ENCODE measurements at places on chromosomes 2 and 18.

- no peak for DNase-seq
Observed at GRCh38 chr2:119333360-119333759, 33.3 kb downstream of the C2orf76 start.

- DNase-seq, result no peak
Observed at GRCh38 chr2:137056704-137057103, 291.4 kb downstream of the THSD7B start.

- DNase-seq, result no peak
Observed at GRCh38 chr18:60543646-60544045, 171.1 kb upstream of the MC4R start.

DNA sequence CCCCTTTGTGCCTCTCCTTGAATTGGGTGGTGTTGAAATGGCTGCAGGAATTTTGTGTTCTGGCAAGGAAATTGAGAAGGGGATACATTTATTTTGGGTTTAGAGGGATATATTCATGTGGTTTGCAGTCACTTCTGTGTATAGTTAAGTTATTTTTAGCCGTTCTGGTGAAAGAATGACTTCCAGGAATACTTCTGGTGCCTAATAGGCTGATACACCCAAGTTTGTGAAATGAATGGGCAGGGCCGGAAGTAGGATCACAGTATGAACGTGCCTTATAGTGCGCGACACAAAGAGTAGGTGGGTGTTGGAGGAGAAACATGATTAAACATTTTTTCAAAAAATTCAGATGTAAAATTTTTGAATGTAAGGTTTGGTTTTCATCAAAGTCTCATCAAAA lies 168.6 kb upstream of the ATP5MC3 start:
- no peak for DNase-seq

GRCh38 chr2:19623488-19623887 lies 265.1 kb upstream of the OSR1 start:
- no peak for DNase-seq

GRCh38 chr2:65548576-65549256 lies 116.3 kb upstream of the SPRED2 start:
- DNase-seq, result no peak

DNA sequence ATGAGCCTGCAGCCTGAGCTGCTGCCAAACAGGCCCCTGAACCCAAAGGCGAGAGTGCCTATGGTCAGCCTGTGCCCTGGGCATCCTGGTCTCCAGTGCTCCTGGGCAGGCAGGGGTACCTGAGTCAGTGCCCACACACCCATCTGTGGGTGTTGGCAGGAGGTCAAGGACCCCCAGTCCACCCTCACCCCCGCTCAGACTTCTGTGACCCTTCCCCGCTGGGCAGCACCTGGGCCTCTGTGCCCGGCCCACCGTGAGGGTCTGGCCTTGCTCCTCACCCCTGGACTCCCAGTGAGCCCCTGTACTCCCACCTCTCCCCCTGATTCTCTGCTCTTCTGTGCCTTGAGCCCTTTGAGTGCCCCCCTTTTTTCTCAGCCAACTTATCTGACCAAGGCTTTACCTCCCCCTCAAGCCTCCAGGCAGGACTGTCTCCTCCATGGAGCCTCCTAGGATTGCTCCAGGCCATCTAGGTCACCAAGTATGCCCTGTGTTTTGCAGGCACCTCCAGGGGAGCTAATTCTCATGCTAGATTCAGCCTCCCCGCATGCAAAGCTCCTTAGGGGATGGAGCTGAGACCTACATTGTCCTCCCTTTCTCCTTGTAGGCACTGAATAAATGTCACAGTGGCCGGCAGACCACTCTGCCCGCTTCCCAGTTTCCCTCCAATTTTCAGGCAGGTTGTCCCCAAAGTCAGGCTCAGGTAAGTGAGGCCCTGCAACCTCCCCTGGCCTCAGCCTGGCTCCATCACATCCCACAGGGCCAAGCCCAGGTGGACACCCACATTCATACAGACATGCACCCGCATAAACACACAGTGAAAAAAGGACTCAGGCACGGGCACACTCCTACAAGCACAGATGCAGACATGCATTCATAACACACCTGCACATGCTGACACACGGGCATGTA lies 21.9 kb upstream of the PTMA start:
- DNase-seq, result no peak

GRCh38 chr18:47265197-47265596 lies 13.7 kb upstream of the SKOR2 start:
- no peak for DNase-seq

DNA sequence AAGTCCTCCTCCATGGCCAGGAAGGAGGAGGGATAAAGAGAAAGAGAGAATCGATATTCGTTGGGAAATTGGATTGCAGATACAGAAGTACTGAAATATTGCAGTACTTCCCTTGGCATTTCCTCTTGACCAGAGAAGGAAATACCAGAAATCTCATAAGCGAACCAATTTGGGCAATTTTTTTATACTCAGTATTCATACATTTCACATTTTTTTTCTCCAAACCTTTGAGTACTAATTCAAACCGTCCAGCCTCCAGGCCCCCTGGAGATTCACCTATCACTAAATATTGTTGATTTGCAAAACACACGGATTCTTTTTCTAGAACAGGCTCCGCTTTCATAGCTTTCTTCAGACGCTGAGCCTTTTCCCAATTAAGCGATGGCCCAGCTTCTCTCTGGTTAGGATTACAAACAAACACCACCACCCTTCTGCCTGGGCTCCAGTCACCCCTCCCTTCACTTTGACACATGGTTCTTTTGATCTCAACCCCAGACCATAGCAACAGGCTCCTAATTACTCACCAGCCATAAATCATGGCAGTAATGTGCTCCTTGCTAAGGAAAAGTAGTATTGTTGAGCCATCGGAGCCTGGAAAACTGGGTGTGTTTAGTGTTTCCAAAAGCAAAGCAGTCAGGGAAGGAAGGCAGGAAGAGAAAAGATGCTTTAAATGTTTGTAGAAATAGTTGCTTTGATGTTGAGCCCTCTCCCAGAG lies 138.4 kb upstream of the CCDC68 start:
- DNase-seq, result no peak

GRCh38 chr2:9232886-9233285 lies 26.3 kb downstream of the ASAP2 start:
- DNase-seq, result no peak

DNA sequence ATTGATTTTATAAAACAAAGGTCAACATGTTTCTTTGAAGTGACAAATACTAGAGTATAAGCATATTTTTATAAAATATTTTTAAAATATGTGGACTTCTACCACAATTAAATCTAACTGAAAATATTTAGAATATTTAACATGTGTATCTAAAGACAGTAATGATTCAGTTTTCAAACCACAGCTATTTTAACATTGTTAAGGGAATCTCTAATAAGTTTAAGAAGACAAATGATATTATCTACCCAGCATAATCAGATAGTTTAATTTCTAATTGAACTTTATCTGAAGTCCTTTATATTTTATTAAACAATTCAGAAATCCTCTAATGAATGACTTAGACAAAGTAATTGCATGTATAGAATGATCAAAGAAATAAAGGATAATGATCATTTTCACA lies 96.2 kb downstream of the VWC2L start:
- no peak for DNase-seq

- DNase-seq, result no peak
Observed at GRCh38 chr2:199282309-199282708, 175.4 kb downstream of the SATB2 start.

DNA sequence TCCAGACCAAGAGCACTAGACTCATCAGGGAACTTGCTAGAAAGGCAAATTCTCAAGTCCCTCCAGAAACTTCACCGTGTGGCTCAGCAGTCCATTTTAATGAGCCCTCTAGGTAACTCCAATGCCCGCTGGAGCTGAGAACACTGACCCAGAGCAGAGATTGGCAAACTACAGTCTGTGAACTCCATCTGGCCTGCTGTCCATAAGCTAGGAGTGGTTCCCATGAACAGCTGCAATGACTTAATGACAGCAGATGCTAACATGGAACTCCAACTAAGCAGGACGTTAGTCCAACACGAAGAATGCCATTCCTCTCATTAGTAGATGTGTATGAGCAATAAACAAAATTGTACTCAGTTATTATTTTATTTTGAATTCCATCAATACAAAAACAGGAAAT lies 371.9 kb downstream of the STK39 start:
- no peak for DNase-seq

DNA sequence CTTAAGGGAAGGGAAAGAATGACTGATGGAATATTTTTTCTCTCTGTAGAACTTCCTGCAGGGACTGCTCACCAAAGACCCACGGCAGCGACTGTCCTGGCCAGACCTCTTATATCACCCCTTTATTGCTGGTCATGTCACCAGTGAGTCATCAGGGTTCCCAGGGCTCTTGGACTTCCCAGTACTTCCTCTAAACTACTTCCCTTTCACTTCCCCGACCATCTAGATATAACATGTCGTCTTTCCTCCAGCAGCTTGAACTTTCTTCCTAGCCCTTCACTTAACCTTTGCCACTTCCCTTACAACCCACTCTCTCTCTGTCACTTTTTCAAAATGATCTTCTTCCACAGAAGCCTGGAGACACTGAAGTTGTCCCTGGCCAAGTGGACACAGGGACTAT lies 7.2 kb downstream of the STK36 start:
- DNase-seq, result no peak

DNA sequence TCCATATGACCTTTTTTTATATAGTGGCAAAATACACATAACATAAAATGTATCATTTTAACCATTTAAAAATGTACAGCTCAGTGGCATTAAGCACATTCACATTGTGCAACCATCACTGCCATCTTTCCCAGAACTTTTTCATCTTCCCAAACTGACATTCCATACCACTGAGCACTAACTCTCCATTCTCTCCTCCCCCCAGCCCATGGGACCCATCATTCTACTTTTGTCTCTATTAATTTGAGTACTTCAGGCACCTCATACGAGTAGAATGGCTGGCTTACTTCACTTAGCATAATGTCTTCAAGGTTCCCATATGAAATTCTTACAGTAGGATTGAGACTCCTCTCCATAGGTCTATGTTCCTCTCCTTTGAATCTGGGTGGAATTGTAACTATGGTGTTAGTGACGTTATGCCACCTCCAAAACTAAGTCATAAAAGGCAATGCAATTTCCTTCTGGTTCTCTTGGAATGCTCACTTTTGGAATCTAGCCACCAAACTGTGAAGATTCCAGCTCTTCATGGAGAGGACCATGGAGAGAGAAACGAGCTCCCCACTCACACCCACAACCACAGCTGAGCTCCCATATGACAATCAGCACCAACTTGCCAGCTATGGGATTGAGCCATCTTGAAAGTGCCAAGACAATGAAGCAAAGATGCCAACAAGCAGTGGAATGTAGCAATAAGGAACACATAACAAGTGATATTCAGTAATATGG lies 9.8 kb upstream of the DNAJC27 start:
- DNase-seq, result no peak

DNA sequence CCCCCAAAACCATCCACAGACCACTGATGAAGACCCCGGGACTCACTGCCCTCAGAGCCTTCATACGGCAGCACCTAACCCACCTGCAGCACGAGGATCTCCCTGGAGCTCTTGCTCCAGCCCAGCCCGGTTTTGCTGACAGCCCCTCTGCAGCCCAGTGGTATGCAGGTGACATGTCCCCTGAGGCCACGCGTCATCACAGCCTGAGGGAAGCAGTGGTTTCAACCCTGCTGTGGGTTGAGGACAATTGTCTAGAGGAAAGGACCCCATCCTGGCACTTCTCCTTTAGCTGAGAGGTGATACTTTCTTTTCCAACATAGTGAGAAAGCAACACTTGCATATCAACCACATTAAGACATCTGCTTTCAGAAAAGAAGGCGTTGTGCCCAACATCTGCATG lies 134.0 kb downstream of the SEPTIN10 start:
- DNase-seq, result no peak

- DNase-seq, result no peak
Observed at GRCh38 chr18:60847517-60847916, 474.9 kb upstream of the MC4R start.

GRCh38 chr2:201852462-201852861 lies 46.1 kb downstream of the CDK15 start:
- DNase-seq, result no peak

GRCh38 chr2:194709840-194710239 lies 947.2 kb upstream of the SLC39A10 start:
- DNase-seq, result no peak

- DNase-seq, result no peak
Observed at GRCh38 chr18:57618910-57619309, 2.7 kb downstream of the NARS1 start.

- DNase-seq, result no peak
Observed at GRCh38 chr2:45010702-45011012, 1.4 kb upstream of the SIX2 start.

DNA sequence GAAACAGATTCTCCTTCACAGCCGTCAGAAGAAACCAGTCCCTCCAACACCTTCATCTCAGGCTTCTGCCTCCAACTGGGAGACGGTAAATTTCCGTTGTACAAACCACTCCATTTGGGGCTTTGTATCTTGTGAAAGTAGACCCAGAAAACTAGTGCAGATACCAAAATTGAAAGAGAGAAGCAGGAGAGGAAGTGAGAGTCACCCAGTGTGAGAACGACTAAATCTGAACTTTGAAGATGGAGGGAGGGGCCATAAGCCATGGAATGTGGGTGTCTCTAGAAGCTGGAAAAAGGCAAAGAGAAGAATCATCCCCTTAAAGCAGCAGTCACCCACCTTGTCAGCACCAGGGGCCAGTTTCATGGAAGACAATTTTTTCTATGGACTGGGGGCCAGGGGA lies 88.3 kb upstream of the LRATD1 start:
- no peak for DNase-seq

DNA sequence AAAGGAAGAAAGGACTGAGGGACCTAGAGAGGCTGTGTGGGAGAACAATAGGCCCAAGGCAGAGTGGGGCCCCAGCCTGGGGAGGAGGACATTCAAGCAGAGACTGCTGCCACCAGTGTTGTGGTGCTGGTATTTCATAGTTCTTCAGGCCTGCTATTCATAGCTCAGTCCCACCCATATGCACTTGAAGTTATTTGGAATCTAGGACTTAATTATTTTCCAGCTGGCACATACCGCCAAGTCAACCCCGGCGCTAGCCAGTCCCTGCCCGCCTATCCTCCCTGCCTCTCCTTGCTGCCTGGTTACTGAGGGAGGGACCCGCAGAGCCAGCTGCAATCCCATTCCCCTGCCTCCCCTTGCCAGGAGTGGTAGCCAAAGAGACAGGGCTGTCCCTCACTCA lies 141.2 kb downstream of the CABLES1 start:
- no peak for DNase-seq

- DNase-seq, result no peak
Observed at GRCh38 chr2:188364033-188364630, 72.5 kb downstream of the GULP1 start.

DNA sequence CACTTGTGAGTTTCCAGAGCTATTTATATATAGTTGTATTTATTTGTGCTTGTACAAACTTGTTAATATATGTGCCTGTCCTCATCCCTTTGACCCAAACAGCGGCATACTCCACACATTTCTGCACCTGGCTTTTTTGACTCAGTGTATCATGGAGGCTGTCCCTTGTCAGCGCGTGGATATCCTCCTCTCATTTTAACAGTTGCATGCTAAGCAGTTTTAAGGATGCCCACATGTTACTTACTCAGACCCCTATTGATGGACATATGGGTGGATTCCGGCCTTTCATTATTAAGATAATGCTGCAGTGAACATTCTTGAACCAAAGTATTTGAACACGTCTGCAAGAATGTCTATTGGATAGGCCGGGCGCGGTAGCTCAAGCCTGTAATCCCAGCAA lies 655 bp upstream of the MREG start:
- DNase-seq, result no peak

- no peak for DNase-seq
Observed at GRCh38 chr2:223841436-223842190, 4.2 kb upstream of the AP1S3 start.

GRCh38 chr2:32865399-32866068 lies 81.2 kb upstream of the LTBP1 start:
- DNase-seq, result no peak

Data from NCI-H2107 (cell line).